ENCODE measurements at places on chromosomes 6 and 20.
A peak's percentile ranks its signal among the peaks of the same experiment; 100 is the strongest.

DNA sequence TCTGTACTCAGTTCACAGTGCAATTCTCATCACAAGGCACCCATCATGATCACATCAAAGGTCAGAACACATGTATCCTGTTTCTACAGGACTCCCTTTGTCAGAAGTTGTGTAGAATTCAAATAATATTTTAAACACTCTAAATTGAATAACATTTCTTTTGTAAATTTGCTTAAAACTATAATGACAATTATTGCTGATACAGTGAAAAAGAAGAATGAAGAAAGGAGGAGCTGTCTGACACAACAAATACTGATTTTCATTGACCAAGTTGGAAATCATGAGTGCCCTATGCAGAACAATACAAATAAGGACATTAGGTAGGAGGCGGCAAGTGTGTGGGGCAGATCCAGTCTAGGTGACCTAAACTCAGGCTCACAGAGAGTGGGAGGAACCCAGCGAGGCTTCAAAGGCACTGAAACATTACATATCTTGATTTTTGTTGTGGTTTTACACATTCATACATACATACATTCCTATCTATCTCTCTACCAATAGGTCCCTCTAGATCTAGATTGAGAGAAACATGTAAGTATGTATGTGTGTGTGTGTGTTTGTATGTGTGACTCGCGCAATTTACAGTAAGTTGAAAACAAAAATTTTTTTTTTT is 79.2 kb upstream of the SLC2A12 start:
- DNase-seq = no peak

GRCh38 chr6:15254070-15254975 is 8.5 kb downstream of the JARID2 start:
- no peak for DNase-seq

DNA sequence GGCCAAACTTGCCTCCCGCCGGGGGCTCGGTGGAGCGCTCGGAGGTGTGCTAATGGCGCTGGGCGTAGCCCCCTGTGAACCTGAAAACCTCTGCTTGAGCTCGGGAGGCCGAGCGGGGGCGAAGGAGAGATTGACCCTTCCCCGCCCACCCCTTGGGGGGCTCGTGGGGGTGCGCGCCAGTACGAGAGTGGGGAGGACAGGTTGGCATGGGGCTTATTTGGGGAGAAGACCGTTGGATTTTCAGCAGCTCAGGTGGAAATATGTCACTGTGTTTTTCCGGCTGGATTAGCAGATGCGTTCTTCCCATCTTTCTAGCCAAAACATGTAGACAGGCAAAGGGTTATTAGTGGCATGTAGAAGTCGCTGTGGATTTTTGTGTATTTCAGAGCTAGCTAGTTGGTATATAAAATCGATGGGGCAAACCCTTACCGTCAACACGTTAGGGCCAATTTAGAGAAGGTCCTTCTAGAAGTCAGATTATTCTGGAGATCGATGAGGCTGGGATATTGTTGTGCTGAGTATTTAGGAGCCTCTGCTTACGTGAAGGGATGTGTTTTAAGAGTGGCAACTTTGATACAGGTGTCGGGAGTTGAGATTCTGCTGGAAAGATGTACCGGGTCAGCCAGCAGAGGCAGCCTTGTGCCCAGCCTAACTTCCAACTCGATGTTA is 525 bp downstream of the NCOA7 start:
- peak; percentile 47 for DNase-seq

- no peak for DNase-seq
Observed at GRCh38 chr6:135162678-135163439, 18.2 kb upstream of the MYB start.

DNA sequence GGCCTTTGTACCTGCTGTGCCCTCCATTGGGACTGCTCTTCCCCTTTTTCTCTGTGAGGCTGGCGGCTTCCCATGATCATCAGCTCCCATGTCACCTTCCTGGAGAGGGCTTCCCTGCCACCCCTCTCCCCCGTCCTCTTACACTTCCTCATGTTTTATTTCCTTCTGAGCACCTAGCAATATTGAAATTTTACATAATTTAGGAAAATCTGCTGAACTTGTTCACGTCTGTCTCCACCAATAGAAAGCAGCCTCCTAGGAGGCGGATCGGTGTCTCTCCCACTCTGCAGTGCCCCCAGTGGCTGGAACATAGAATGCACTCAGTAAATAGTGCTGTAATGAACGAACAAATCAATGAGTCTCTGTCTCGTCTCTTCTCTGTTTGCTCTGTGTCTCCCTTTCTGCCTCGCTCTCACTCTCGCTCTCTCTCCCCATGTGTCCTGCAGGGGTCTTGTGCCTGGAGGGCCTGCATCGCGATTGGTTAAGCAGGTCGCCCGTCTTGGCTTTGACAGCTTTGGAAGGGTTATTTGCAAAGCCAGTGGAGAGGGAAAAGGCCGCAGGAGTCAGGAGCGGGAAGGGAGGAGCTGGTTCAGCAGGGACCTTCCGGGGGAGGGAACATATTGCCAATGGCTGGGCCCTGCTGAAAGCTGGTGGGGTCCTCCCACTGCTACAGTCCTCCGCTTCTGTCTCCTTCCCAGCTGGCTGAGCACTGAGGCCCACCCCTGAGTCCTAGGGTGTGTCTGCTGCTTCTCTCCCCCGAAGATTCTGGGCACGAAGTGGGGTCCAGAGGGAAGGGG is 12.1 kb upstream of the OCSTAMP start:
- peak; percentile 57 for DNase-seq

- DNase-seq = no peak
Observed at GRCh38 chr20:13765299-13765698, 19.4 kb downstream of the ESF1 start.

DNA sequence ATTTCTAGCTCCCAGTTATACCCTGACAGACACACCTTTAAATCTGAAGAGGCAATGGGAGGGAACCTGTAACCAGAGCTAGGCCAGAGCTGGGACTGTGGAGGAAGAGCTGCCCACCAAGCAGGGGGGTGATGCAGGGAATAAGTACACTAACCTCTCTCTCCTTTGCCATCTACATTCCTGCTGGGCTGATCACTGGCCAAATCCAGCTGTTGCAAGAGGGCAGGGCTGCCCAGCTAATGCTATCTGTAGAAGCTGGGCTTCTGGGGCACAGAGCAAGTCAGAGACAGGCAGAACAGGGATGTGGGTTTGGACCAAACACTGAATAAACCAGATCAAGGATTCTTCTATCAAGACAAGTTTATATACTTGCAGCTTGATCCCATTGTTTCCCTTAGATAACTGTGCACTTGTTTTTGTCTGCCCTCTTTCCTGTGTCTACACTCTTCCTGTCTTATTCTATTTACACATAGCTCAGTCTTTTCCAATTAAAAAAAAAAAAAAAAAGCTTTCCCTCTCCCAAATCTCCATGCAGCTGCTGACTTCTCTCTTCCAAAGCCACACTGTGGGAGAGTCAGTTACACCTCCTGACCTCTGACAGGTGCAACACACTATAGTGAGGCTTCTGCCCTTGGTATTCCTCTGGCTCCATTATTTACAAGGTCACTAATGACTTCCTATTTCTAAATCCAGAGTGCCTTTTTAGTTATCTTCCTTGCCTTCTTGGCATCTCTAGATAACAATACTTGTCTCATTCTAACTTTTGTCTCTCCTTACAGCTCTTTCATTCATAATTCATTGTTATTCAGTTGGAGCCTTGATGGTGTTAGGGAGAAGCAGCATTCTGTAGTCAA is 43.7 kb downstream of the TRIM38 start:
- no peak for DNase-seq

DNA sequence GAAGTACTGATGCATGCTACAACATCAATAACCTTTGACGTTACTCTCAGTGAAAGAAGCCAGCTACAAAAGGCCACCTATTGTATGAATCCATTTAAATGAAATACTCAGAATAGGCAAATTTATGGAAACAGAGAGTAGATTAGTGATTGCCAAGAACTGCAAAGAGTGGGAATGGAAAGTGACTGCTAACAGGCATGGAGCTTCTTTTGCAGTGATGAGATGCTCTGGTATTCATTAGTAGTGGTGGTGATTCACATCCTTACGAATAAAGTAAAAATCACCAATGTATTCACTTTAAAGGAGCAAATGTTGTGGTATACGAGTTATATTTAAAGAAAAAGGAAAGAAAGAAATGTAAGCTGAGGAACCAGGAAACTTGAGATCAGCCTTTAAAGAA is 126.8 kb upstream of the SAMD5 start:
- peak; percentile 60 for DNase-seq

DNA sequence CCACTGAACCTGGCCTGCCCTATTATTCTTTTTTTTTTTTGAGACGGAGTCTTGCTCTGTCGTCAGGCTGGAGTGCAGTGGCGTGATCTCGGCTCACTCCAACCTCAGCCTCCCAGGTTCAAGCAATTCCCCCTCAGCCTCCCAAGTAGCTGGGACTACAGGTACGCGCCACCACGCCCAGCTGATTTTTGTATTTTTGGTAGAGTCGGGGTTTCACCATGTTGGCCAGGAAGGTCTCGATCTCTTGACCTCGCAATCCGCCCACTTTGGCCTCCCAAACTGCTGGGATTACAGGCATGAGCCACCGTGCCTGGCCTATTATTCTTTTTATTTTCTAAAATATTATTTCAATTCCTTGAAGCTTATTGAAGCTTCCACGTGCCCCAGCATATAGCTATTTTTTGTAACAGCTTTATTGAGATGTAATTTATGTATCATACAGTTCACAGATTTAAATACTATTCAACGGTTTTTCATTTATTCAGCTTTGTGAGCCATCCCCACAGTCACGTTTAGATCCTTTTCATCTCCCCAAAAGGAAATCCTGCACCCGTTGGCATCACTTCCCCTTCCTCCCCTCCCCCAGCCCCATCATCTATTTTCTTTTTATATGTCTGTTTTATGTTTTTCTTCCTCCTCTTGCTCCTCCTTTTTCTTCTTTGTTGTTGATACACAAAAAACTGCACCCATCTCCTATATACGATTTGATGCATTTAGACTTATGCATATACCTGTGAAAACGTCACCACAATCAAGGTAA is 13.5 kb upstream of the MDFI start:
- DNase-seq = no peak

DNA sequence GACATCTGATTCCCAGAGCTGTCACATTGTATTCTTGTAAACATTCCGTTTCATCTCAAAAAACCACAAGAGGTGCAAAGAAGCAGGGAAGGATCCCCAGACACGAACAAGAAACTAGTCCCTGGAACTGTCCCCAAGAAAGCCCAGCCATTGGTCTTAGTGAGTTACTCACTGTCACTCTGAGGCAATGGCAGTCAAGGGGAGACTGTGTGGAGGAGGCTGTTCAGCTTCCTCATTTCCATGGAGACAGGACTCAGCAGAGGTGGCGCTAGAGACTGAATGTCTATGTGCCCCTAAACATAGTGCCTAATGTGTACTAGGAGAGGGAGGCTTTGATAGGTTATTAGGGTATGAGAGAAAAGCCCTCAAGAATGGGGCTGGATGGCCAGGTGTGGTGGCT is 11.1 kb downstream of the ULBP1 start:
- no peak for DNase-seq

GRCh38 chr6:34531580-34532201 is 24.4 kb downstream of the SPDEF start:
- peak; percentile 78 for DNase-seq

DNA sequence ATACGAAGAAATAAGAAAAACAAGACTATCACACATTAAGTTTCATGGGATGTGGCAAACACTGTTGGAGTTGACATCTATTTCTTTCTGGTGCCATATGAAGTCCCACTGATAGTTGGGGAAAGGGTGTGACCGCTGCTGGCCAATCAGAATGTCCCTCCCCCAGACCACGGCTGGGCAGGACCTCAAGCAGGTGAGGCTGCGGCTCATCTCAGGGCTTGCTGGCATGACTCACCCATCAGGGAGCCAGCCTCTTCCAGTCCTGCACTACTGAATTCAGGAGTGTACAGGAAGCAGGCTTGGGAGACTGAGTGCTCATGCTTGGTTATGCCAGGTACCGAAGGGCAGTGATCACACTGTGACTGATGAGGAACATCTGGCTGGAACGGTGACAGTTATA is 18.9 kb downstream of the PREP start:
- no peak for DNase-seq

- no peak for DNase-seq
Observed at GRCh38 chr6:108730635-108731515, 117.3 kb upstream of the ARMC2 start.

GRCh38 chr20:14838663-14839628 is 501.5 kb upstream of the FLRT3 start:
- peak; percentile 24 for DNase-seq

DNA sequence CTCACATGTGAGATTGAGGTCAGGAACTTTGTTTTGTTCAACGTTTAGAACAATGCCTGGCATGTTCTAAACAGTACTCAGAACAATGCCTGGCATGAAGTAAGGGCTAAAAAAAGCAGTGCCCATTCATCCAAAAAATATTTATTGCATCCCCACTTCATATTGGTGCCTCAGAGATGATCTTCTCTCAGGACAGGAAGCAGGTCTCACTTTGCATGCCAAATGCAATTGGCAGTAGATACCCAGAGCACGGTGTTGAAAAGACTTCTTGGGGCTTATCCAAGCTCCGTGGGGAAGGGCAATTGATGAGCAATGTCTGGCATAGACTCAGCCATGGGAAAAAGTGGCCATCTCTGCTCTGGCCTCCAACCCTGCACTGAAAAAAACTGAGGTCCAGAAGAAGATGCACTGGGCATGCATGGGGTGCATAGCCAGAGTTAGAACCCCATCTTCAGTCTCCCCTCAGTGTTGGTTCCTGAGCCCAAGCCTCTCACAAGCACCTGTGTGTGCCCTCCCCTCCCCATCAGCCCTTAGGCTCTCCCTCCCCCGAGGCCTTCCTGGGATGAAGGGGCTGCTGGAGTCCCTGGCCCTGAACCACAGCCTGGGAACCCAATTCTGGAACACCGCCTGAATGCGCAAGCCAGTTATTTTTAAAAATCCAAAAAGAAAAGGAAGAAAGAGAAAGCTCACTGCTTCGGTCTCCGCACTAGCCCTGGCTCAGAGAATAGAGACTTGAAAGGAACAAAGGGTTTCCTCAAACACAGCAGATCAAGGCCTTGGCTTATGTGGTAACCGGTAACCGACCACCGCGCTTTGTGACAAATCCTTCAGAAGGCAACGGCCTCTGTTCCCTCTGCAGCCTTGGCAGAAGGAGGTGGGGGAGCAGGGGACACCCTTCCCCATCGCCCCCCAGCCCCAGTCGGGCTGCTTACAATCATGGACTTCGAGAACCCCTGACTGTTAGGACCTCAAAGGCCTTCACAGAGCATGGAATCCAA is 78.5 kb upstream of the SIRPA start:
- DNase-seq = peak; percentile 98

DNA sequence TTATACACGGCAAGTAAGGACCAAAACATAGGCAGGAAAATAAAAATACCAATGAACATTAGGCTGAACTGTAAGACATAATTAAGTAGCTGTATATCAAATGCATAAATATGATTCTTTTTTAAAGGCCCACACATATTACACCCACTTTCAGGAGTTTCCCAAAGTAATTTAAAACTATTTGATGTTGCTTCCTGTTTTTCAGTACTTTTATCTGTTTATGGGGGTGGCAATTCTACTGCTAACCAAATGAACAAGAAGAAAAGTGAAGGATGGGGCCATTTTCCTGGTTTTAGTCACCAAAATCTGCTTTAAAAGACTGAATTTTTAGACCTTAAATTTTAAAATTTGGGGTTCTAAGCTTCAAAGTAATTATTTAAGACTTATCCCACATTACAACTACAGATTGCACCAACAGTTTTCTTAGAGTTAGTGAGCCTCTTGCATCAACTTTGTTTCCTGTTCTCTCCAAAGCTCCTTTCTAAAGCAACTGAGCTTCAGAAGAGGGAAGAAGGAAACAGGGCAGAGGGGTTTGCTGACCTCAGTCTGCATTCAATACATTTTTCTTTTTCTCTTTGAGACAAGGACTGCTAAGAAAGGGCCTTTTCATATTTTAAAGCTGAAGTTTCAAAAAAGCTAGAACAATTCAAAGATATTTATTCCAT is 191.0 kb downstream of the BACH2 start:
- DNase-seq = no peak

- no peak for DNase-seq
Observed at GRCh38 chr20:61460261-61461052, 208.4 kb downstream of the CDH4 start.

Data from AG10803 (cell line).